ENCODE measurements at places on chromosomes 4 and X.

DNA sequence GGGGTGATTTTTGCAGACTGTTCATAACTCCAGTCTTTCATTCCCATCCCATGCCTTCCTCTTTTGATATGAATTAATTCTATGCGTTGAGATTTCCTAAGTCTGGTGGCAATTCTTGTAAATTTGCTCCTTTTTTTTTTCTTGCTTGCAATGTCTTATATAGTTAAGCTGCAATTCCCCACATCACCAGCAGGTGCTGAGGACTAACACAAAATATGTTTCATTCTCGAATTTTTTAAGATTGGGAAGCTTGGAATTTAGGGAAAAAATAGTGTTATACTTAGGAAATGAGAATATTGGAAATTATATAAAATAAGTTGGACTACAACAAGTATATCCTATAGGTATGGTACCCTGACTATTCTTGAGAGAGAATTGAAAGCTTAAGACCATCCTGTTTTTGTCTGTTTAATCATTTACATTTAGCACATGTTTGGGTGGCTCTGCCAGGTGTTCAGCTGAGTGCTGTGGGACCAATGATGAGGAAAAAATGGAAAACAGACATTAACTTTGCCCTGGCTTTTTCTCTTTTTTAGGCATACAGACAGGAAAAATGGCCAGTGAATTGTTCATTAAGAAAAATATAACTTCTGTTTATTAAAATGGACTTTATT is 30.2 kb downstream of the AFF2 start:
- DNase-seq: no peak

DNA sequence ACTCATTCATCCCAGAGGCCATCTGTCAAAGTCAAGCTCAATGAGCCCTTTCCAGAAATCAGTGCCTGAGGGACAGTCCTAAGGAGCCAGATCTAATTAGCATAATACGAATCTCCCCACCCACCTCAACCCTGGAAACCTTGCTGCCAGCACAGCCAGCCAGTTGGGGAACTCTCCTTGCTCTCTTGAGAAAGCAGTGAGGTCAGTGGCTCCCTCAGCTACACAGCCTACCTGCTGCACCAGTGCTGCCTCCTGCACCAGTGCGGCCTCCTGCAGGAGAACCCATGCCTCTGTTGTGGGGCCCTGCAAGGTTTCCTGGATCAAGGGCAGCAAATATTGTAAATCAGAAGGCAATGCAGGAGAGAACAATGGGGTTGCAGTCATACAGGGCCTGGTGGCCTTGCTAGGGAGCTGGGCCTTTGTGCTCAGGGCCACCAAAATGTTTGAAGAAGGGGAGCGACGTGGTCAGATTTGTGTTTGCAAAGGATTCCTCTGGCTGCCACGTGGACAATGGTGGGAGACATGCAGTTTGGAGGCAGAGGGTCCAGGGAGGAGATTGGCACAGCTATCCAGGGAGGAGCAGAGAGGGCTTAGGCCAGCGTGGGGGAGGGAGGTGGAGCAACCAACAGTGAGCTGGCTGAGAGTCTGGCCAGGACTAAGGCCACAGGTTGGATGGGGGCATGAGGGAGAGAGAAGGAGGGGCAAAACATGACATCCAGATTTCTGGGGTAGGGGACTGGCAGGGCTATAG is 124.3 kb upstream of the MAMLD1 start:
- no peak for DNase-seq

- DNase-seq: no peak
Observed at GRCh38 chr4:156194896-156195295, 241.2 kb upstream of the CTSO start.

DNA sequence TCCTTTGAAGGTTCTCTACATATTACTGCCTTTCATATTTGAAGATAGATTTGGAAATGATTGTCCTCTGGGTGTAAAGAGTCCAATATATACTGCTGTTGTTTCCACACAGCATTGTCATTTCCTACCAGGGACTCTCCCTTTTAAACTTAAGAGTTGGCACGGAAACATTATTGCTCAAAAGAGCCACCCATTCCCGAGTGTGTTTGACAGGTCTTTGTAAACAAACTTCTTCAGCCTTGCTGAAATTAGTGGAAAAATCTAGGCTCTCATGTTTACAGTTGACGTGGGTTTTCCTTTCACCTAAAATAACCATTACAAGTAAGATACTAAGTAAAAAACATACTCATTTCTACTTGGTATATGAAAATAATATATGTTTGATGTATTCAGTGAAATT is 111.4 kb upstream of the LIMCH1 start:
- DNase-seq: no peak

DNA sequence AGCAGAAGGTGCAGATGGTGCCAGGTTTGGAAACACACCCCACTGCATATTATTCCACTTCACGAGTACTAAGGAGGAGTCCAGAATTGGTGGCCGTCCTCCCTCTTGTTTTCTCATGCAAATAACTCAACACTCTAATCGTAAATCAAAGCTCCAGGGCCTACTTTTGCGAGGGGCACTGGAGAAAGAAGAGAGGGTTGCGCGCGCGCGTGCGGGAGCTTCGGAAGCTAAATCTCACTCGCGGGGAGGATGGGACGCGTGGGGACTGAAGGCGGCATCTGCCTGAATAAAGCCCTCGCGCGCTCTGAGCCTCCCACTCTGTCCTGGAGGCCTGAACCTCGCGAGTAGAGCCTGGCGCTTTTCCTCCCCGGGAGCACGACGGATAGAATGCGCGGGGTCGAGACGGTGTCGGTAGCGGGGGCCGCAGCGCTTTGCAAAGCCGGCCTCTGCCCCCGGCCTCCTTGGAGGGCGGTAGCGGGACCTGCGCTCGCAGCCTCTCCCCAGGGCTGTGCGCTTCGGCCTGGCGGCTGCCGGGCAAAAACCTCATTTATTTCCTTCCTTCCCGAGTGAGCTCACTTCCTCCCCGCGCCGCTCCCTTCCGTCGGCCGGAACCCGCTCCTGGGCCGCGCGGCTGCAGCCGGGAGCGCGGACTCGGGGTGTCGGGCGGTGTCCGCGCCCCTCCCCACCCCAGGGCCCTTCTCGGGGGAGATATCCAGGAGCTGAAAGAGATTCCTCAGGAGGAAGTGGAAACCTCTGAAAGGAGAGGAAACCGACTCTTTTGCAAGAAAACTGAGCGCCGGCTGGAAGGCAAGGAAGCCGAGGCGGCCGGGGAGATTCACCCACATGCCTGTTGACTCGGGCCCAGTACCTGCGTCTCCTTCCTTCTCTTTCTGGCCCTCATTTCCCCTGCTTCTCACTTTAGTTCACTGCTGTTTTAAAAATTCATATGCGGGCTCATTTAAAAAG is 20.7 kb downstream of the HAND2 start:
- no peak for DNase-seq
